ENCODE measurements at places on chromosomes 12 and 14.

DNA sequence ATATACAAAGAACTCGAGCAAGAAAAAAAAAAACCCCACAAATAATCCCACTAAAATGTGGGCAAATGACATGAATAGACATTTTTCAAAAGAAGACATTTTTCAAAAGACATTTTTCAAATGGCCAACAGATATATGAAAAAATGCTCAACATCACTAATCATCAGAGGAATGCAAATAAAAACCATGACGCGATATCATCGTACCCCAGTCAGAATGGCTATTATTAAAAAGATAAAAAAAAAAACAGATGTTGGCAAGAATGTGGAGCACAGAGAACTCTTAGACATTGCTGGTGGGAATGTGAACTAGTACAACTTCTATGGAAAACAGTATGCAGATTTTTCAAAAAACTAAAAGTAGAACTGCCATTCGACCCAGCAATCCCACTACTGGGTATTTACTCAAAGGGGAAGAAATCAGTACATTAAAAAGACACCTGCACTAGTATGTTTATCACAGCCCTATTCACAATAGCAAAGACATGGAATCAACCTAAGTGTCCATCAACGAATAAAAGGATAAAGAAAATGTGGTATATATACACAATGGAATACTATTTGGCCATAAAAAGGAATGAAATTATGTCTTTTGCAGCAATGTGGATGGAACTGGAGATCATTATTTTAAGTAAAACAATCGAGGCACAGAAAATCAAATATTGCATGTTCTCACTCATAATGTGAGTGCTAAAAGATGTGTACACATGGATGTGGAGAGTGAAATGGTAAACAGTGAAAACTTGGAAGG, 16.3 kb downstream of the ZBTB39 start:
- no peak for DNase-seq

- no peak for DNase-seq
These were observed at the start of gene PRR4 for GRCh38 chr12:10849425-10849878. PRR4 (minus strand) TSS chr12:10849475; CDS start chr12:10849437, 38 bp downstream.

- no peak for DNase-seq
These were observed 10.0 kb upstream of the AMHR2 start for GRCh38 chr12:53413485-53414204.

DNA sequence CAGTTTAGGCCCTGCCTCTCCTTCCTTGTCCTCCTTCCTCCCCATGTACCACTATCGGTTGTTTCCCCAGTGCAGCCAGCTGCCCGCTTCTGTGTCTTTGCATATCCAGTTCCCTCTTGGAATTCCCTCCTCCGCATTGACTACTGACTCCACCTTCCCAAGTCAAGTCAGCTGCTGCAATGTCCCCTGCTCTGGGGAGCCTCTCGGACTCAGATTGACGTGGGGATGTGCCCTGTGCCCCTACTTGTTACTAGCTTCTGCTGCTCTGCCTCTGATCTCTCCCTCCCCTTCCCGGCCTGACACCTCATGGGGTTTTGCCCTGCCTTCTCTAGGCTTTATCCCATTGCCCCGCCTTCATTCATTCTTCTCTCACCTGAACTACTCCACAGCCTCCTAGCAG, 2.1 kb upstream of the CD9 start:
- no peak for DNase-seq

DNA sequence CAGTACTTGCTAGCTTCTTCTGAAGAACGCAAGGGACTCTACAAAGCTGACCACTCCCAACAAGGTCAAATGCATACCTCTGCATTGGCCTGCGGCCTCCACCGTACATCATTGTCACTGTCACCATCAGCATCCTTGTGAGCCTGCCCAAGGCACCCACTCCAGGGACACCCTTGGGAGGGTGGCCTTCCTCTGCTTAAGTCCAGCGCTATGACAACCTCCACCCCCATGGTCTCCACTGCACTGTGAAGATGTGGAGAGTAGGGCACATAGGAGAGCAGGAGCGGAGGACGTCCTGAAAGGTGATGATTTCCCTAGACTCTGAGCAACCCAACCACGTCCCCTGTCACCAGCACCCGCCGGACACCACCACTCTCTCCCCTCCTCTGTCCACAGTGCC, 252.8 kb downstream of the ALG10 start:
- DNase-seq: no peak

DNA sequence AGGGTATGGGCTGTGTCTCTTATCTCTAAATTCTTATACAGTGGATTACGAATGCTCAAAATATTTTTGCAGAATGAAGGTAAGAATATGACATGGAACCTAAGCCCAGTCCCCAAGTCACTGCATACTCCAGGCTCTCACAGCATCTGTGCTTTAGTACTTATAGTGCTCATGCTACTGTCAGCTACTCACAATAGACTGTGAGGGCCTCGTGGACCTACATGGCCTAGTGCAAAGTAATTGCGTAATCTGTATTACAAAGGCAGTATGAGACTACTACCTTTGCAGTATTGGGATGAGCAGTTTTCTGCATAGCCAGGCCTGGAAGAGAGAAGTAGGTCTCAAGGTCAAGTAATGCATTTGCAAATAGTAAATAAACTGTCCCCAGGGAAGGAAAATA, 27.9 kb downstream of the VWF start:
- DNase-seq: no peak

DNA sequence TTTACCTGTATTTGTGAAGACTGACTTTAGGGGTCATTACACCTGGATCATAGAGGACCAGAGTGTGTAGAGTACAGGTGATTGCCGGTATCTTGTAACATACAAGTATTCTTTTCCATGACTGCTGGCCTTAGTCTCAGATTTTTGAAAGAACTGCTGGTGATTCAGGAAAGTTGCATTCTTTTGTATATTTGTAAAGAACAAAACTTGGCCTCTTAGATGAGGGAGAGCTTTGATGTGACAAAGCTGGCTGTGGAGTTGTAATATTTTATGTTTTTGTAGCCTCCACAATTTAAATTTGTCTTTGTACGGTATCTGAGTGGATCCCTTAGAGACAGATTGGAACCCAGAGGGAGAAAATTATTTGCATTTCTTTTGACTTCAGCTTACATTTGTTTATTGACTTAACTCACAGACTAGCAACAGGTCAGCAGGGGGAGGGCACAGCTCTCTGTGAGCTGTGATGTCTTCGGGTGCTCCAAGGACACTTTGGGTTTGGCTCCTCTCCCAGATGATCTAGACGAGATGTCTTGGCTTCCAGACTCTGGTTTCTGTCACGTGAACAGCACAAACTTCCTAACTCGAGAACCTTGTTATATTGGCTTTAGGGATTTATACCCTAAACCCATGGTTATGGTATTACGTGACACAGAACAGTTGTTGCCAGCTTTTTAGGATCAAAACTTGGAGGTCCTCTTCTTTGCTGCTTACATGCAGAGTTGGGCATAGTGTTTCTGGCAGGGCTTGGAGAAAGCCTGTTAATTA, 65.9 kb downstream of the DAAM1 start:
- DNase-seq: no peak

DNA sequence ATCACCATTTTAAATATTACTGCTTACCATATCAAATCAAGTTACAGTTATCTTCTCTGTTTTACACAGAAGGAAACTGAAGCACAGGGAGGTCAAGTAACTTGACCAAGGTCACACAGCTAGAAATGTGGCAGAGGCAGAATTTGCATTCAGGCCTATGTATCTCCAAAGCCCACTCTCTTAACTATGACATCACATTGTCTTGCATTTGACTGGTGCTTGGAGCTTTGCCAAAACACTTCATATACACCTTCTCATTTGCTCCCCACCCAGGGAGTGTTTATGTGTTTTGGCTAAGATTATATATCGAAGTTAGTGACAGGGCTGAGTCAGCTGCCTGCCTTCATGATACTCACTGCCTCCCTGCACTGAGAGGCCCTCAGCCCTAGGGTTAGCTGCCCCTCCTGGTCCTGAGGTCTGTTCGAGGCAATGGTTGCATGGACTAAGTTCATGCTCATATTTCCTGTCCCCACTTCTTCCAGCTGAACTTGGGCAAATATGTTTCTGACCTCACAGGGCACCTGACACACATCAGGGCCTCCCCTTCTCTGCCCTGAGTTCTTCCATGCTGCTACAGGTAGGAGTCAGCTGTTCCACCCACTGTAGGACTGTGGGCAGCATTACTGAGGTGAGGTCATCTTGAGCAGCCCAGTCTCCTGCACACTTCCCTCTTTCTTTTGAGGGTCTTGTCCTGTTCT, 1.8 kb downstream of the GALNT6 start:
- DNase-seq: no peak

GRCh38 chr14:86933460-86933859, 1059.5 kb downstream of the GALC start:
- DNase-seq: no peak

- DNase-seq: no peak
These were observed 55.3 kb downstream of the CLMN start for GRCh38 chr14:95264271-95264973.

DNA sequence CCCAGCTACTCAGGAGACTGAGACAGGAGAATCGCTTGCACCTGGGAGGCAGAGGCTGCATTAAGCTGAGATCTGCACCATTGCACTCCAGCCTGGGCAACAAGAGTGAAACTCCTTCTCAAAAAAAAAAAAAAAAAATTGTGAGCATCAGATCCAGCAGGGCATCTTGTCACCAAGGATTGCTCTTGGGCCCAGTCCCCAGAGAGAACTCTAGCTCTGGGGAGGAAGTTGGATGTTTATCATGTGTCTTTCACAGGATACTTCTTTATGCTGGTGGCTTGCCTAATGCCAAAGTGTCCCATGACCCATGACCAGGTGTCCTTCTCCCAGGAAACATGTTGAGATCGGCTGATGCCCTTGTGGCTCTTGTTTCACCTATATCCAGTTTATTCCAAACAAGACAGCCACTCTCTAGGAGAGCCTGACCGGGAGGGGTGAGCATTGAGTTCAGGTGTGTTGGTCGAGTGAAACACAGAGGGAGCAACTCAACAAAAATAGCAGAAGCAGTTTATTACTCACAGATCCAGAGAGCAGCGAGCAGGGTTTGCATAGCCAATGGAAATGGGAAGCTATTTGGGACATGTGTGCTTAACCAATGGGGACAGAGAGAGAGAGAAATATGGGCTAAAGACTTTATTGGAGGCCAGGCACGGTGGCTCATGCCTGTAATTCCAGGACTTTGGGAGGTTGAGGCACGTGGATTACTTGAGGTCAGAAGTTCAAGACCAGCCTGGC, 6.6 kb upstream of the TCHP start:
- no peak for DNase-seq

DNA sequence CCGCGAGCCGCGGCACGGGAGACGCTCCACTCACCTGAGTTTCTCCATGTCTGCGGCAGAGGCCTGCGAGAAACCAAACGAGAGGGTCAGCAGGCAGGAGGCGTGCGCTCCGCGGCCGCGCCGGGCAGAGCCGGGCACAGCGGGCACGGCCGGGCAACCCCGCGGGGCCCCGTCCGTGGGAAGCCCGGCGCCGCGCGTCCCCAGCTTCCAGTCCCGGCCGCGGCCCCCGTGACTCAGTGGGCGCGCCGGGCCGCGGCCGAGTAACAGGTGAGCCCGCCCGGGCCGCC, 19.4 kb downstream of the BEGAIN start:
- no peak for DNase-seq

GRCh38 chr14:103538291-103539055, 9.5 kb downstream of the TRMT61A start:
- no peak for DNase-seq

DNA sequence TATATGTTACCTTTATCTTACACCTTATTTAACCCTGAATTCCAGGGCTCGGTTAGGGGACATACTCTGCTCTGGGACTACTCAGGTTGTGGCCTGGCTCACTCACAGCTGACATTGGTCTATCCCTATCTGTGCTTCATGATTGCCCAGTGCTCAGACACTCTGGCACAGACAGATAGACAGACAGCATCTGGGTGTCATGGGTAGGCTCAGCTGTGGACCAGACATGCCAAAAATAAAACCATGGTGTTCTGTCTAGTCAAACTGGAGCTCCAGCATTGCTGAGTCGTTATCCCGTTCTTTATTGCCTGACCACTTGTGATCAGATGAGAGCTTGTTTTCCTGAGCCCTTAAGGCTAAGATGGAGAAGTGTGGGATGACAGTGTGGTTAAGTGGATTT, 29.0 kb downstream of the FBXW8 start:
- DNase-seq: no peak

DNA sequence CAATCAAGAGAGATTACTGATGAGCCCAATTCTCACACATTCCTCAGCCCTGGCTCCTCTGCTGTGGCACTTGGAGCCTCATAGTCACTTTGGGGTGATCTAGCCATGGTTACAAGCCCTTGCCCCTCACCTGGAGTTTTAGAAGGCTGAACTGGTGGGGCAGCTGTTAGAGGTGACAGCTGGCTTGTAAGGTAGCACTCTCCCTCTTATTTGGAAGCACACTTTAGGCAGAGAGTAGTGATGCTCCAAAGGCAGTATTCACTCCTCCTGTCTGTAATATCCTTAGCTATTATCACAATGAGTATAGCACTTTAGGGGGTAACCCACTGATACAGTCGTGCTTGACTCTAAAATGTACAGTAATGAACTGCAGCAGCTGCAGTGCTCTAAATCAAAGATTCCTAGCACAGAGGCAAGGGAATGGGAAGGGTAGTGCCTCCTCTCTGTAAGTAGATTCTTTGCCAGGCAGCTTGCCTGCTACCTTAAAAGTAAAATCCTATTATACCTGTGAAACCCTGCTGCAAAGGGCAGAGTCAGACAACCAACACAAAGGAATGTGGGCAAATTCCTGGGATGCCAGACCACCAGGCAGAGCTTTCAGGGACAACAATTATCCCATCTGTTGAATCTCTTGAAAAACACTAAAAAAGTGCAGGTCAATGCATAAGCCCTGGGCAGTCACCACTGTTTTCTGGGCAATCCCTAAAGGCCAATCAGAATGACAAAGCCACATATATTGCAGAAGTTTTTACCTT, 336.3 kb downstream of the NOVA1 start:
- no peak for DNase-seq

GRCh38 chr12:59649203-59649602, 53.4 kb downstream of the SLC16A7 start:
- DNase-seq: no peak

- no peak for DNase-seq
These were observed 176.7 kb downstream of the TMEM132D start for GRCh38 chr12:129727100-129727499.

GRCh38 chr12:45557016-45557415, 172.5 kb upstream of the ARID2 start:
- no peak for DNase-seq

GRCh38 chr12:33438851-33439586, 600 bp downstream of the SYT10 start:
- DNase-seq: no peak

- no peak for DNase-seq
These were observed 194.2 kb downstream of the GXYLT1 start for GRCh38 chr12:41950455-41950854.

GRCh38 chr12:22283006-22283506, 51.5 kb downstream of the ST8SIA1 start:
- DNase-seq: no peak

GRCh38 chr12:65446901-65447300, 168.4 kb downstream of the MSRB3 start:
- no peak for DNase-seq

GRCh38 chr14:54322701-54323337, 74.0 kb upstream of the CDKN3 start:
- DNase-seq: no peak

DNA sequence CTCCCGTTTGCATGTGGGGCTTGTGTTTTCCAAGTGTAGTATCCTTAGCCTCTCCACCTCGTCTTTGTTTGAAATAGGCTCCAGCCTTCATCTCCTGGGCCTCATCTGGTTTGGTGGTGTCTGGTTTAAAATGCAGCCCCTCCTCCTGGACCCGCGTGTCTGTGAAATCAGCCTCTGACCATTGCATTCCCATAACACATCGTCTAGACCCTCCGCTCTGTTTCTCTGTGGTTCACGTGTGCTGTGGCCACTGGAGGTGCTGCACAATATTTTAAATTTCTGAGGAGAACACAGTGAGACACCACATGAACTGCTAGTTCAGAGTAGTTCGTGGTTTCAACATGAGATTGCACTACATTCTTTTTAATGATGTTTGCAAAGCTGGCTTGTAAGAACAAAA, 35.6 kb downstream of the UBE3B start:
- DNase-seq: no peak
